RWPE2 (cell line): ENCODE measurements at places on chromosomes 2 and 18.

DNA sequence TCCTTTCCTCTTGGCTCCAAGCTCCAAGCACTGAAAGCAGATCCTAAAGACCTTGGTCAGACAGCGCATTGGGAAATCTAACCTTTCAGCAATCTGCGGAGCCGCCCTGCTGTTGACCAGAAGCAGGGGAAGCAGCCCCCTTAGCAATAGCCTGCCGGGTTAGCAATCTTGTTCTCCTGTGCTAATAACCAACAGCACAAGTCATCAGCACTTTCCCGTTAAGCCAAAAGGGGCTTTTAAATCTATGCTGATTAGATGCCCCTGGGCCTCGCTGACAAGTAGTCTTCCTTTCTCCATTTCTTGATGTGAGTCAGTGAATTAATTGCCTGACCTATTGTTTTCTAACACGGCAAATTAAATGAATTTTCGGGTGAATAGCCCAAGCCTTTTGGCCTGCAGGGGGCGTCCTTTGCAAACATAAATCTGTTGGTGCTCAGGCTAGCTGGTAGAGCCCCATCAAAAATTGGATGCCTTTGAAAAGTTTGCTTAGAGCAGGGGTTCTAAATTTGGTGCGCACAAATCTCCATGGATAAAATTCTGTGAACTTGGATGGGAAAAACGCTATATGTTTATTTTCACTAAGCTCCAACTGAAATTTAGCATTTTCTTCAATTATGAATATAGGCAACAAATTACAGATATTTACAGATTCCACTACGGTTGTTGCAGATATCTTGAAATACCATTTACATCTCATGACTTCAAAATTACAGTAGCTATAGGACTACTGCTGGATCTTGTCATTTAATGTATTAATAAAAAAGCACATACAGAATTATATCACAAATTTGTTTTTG lies 24.6 kb downstream of the MAIP1 start:
- peak; percentile 69 for DNase-seq

DNA sequence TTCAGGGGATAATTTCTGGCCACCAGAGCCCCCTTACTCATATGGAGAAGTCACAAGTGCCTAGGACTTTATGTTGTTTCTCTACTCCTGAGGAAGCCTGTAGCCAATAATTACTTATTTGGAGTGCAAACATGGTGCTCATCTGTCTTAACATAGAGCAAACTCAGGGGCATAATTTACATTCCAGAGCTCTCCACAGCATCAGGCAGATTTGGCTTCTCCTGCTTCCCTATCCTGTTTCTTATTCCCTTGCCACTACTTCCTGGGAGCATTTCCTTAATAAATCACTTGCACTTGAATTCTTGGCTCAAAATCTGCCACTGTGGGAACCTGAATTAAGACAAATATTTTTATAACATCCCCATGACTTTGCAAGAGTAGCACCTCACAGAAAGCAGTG lies 960.9 kb downstream of the SOCS6 start:
- DNase-seq: no peak

GRCh38 chr18:1012775-1013174 lies 108.1 kb downstream of the ADCYAP1 start:
- DNase-seq: no peak

DNA sequence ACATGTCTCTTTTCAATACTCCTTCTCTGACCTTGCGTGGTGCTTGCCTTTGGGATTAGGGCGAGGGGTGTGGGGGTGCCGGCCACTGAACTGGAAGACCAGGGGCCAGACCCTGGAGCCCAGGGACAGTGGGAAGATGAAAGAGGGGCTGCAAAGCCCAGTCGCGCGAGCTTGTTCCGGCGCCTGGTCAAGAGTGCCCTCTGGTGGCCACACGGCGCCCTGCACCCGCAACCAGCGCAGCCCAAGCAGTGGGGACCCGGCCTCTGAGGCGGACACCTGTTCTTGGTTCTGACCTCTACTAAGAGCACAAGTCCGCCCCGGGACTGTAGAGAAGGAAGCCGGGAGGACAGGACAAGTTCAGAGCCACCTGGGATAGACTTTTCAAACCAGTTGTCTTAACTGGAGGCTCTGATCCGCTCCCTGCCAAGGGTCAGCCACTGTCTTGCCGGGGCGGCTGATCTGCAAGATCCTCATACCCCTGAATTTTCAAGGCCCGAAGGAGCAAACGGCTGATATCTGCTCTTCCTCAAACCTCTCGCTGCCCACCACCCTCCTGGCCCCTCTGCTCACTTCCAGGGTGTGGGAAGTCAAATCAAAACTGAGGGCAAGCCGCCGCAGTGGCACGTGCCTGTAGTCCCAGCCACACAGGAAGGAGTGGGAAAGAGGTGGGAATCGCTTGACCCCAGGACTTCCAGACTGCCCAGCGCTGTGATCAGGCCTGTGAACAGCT lies 14.9 kb upstream of the MSH6 start:
- no peak for DNase-seq

- no peak for DNase-seq
Measured at GRCh38 chr18:63131959-63132818, 187.4 kb downstream of the BCL2 start.

DNA sequence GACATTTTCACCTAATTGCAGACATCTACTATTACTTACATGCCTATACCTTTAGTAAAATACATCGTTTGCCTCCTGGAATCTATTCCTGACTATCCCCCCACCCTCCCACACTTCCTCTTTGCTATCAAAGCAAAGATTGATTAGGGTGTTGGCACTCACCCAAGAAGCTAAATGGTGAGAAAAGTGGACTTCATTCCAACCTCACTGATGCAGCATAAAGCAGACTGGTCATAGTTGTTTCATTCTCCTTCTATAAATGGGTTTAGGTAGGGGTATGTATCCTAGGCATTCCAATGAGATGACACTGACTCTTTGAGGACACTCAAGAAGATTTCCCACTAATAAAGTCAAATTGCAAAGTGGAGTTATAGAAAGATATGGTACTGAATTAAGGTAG lies 97.4 kb downstream of the LRP1B start:
- DNase-seq: no peak

GRCh38 chr2:46309052-46309953 lies 12.1 kb downstream of the EPAS1 start:
- peak; percentile 84 for DNase-seq

- DNase-seq: no peak
Measured at GRCh38 chr2:149765003-149765402, 177.4 kb upstream of the MMADHC start.

- no peak for DNase-seq
Measured at GRCh38 chr2:172398440-172398839, 28.9 kb upstream of the ITGA6 start.

GRCh38 chr2:14420851-14421250 lies 211.7 kb upstream of the LRATD1 start:
- no peak for DNase-seq

DNA sequence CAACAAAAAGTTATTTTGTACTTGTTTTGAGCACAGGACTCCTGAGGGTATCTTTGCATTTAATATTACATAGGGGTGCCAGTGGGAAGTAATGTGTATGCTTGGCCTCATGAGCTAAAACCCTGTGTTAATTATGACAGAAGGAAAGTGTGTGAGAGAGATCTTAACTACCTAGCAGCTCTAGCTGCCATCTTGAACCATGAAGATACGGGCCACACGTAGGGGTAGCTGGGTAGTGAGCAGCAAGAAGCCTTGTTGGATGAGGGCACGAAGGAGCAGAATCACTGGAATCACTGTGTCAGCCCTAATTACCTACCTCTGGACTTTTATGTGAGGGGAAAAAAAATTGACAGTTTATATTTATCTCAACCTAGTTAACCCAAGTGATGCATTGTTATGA lies 15.4 kb upstream of the CASP10 start:
- no peak for DNase-seq

GRCh38 chr18:2854875-2855274 lies 8.1 kb downstream of the EMILIN2 start:
- DNase-seq: no peak

- no peak for DNase-seq
Measured at GRCh38 chr18:75545189-75545588, 117.7 kb upstream of the SMIM21 start.

GRCh38 chr2:178074123-178075005 lies 1.8 kb upstream of the PDE11A start:
- DNase-seq: no peak

DNA sequence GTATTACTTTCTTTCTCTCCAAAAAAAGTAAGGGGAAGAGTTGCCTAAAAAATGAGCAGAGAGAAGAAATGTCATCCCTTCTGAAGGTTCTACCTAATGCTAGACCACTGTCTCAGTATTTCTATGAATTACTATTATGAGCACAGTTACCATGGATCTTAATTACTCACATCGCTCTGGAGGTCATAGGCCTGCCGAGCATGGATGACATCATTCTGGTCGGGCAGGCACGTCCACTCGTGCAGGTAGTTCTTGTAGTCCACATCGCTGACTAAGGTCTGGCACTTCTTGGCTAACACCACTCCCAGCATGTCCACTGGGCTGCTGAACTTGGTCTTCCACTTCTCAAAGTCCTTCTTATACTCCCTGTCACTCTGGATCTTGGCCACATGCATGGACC lies 106.9 kb downstream of the NEB start:
- DNase-seq: no peak

DNA sequence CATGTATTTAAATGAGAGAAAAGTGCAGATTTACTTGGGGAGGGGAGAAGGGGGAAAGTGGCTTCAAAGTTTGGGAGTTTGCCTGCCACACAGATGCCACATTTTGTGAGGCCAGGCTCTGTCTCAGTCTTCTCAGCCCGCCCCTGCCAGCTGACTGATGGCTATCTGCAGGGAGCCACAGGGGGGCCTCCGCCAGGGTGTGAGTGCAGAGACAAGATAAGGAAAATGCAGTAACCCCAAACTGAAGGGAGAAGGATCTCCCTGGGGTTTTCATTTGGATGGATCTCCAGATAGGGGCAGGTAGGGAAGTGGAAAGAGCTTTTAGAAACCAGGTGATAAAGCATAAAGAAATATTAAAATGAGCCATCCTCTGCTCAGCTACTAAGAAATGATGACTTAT lies 128.8 kb downstream of the ZNF521 start:
- no peak for DNase-seq

DNA sequence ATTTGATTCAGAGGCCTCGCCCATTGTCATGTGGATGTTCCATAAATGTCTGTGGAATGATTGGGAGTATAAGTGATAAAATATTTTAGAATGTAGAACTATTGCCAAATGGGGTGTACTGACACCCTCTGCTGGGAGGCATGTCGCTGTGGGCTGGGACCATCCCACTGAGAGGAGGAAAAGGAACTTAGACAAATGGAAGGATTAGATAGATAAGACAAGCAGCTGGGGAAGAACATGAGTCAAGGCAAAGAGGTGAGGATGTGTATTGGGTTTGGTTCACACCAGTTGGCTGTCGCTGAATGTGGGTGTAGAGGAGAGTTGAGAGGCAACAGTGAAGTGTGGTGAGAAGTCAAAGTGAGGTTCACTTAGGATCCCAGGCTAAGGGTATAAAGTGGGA lies 4.0 kb downstream of the C2orf74 start:
- DNase-seq: no peak

DNA sequence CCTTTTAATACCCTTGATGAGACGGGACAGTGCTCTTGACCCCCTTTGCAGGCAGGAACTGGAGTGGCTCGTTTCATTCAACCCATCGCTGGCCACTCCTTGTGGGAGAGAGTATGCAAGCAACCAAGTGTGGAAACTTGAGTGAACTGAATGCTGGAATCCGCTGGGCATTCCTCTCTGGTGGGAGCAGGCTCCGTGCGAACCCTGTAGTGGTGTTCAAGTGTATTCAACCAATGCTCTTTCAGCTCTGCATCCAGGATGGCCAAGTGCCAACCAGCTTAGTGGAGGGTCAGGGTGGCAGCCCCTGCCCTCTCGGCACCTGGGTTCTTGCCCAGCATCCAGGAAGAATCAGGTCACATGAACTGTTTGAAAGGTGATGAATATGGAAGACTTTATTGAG lies 3.3 kb upstream of the ACADL start:
- no peak for DNase-seq

- DNase-seq: no peak
Measured at GRCh38 chr2:63834401-63834800, 7.3 kb upstream of the UGP2 start.

DNA sequence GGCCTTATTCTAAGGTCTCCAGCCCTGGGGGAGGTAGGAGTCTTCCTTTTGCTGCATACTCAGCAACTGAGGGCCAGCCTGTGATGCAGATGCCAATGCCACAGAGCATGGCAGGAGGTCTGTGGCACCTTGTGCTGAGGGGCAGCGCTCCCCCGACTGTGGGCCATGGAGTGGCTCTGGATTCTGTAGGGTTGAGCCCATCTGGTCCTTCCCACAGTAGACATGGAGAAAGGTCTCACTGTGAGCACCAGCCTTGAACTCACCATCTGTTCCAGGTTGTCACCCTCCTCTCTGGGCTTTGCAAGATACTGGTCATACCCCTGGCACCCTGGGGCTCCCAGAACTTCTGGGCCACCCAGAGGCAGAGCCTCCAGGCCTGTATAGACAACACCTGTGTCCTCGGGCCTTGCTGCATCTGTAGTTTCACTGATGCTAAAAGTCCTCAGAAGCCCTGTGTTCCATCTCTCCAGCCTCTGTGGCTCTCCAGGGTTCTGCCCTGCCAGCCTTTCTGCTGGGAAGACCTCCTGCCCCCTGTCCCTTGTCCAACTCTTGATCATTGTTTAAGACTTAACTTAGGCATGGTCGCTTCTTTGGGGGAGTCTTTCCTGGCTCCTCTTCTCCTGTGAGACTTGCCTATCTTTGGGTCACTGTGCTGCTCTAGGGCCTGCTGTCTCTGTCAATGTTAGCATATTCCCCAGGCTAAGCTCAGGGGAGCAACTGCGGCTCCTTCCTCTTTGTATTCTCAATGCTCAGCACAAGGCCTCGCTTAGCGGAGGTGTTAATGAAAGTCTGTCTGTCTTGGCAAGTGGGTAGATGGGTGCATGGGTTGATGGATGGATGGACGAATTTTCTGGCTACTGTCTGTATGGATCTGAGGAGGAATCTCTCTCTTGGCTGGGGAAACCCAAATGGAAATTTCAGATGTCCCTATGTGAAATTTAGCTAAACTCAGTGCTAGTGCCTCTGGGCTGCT lies 160.9 kb downstream of the DYSF start:
- DNase-seq: peak; percentile 24
